ENCODE measurements at places on chromosomes 13 and 19. TPM values are rescaled to one million over a fixed set of nuclear protein-coding genes. Genes with fewer than 3 reads are reported as not detected.
A peak's percentile ranks its signal among the peaks of the same experiment; 100 is the strongest.

GRCh38 chr19:35739275-35740107, 2.8 kb downstream of the IGFLR1 start:
- H3K27me3 ChIP-seq: no peaks in the 10 kb centered on the region
- H3K27ac ChIP-seq: peak overlapping the region; percentile 17
- H3K4me3 ChIP-seq: peak overlapping the region; percentile 79
- peak; percentile 87 for DNase-seq
- peaks cover 18% of the 10 kb centered on the region for H3K4me1 ChIP-seq

DNA sequence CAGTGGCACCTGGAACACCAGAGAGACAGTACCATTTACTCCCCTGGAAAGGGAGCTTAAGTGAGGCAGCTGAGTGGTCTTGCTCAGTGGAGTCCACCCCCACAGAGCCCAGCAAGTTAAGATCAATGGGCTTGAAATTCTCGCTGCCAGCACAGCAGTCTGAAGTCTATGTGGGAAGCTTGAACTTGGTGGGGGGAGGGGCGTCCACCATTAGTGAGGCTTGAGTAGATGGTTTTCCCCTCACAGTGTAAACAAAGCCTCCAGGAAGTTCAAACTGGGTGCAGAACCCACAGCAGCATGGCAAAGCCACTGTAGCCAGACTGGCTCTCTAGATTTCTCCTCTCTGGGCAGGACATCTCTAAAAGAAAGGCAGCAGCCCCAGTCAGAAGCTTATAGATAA, 30.3 kb upstream of the CEACAM4 start:
- H3K36me3 ChIP-seq: no peaks in the 10 kb centered on the region
- no peak overlapping the region for H3K27ac ChIP-seq
- no peak for DNase-seq
- no peak overlapping the region for H3K4me3 ChIP-seq
- H3K4me1 ChIP-seq: no peaks in the 10 kb centered on the region

GRCh38 chr13:60931858-60932546, 483.6 kb downstream of the PCDH20 start:
- no peak overlapping the region for H3K27ac ChIP-seq
- no peaks in the 10 kb centered on the region for H3K27me3 ChIP-seq
- DNase-seq: no peak
- no peak overlapping the region for H3K4me3 ChIP-seq
- H3K4me1 ChIP-seq: no peaks in the 10 kb centered on the region

NLRP11 gene
- not detected for total RNA-seq

- H3K36me3 ChIP-seq: peaks cover 4% of the 10 kb centered on the region
- H3K4me3 ChIP-seq: peak overlapping the region; percentile 94
- no peak for DNase-seq
- peaks cover 17% of the 10 kb centered on the region for H3K4me1 ChIP-seq
Measured at GRCh38 chr19:18007044-18007916, 690 bp upstream of the ARRDC2 start.

GRCh38 chr19:28746478-28746877, 466.5 kb downstream of the UQCRFS1 start:
- peaks cover 23% of the 10 kb centered on the region for H3K27me3 ChIP-seq
- no peak overlapping the region for H3K4me3 ChIP-seq
- H3K36me3 ChIP-seq: no peaks in the 10 kb centered on the region
- no peaks in the 10 kb centered on the region for H3K4me1 ChIP-seq
- no peak for DNase-seq
- H3K27ac ChIP-seq: no peak overlapping the region

DNA sequence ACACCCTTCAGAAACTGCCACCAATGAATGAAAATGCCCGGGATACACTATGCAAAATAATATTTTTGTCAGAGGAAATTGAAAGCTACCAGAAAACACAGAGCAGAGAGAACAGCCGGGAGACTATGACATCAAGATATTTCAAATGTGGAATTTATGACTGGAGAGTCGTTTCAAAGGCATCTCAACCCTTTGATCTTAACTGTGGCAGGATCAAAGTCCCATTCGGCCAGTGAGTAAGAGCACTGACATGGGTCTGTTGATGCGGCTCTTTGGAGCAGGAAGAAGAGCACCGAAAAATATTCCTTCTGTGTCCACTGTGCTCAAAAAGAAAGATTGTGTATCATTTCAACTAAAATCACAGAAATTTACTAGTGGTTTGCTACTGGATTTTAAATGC, 201.9 kb downstream of the RFC3 start:
- H3K4me1 ChIP-seq: no peaks in the 10 kb centered on the region
- no peak overlapping the region for H3K27ac ChIP-seq
- peaks cover 5% of the 10 kb centered on the region for H3K36me3 ChIP-seq
- DNase-seq: no peak
- no peak overlapping the region for H3K4me3 ChIP-seq

GRCh38 chr13:100394005-100394695, 194.4 kb downstream of the GGACT start:
- no peaks in the 10 kb centered on the region for H3K36me3 ChIP-seq
- H3K4me3 ChIP-seq: peak overlapping the region; percentile 55
- peaks cover 37% of the 10 kb centered on the region for H3K4me1 ChIP-seq
- H3K27me3 ChIP-seq: no peaks in the 10 kb centered on the region

DNA sequence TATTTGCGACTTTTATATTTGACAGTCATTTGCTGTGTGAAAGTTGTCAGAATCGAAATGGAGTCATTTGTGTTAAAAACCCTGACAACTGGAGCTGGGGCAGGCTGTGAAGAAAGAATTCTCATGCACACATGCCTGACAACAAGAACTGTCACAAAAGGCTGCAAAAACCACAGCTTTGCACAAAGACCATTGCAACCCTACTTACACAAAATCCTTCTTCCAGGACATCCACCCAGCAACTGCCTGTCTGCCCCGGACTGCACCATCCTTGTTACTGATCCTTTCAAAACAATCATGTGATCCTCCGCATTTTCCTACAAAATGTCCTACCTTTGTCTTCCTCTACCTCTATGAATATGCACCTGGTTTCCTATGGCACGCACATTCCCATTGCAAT, 66.8 kb upstream of the IRS2 start:
- no peaks in the 10 kb centered on the region for H3K4me1 ChIP-seq
- H3K4me3 ChIP-seq: no peak overlapping the region
- peaks cover 17% of the 10 kb centered on the region for H3K27me3 ChIP-seq
- DNase-seq: no peak

SLAIN1 gene
- 0.69 TPM for total RNA-seq

- H3K27me3 ChIP-seq: no peaks in the 10 kb centered on the region
- no peak overlapping the region for H3K4me3 ChIP-seq
- peak overlapping the region; percentile 85 for H3K27ac ChIP-seq
- no peak for DNase-seq
- H3K4me1 ChIP-seq: peaks cover 11% of the 10 kb centered on the region
- no peaks in the 10 kb centered on the region for H3K36me3 ChIP-seq
Measured at GRCh38 chr13:39952249-39953233, 297.1 kb downstream of the COG6 start.

DNA sequence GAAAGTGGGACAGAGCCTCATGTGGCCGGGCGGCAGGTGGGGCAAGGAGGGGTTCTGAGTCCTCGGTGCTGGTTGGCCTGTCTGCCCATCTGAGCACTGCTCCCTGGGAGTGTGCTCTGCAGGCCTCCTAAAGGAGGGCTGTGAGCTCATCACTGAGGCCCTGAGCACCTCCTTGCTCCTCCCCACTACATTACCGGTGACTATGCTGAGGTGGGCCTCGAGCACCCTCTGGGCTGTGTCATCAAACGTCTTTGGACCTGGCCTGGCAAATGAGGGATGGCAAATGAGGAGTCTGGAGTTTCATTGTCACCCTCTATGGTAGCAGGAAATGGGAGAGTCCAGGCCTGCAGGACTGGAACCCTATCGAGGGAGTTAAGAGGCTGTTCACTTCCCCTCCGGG, 38.8 kb upstream of the ZNF429 start:
- DNase-seq: no peak
- H3K36me3 ChIP-seq: no peaks in the 10 kb centered on the region
- H3K4me3 ChIP-seq: no peak overlapping the region
- peaks cover 9% of the 10 kb centered on the region for H3K4me1 ChIP-seq

- H3K36me3 ChIP-seq: no peaks in the 10 kb centered on the region
- peaks cover 32% of the 10 kb centered on the region for H3K4me1 ChIP-seq
- peak overlapping the region; percentile 85 for H3K27ac ChIP-seq
- no peak overlapping the region for H3K4me3 ChIP-seq
- DNase-seq: no peak
Measured at GRCh38 chr13:50200988-50201387, 185.7 kb downstream of the KCNRG start.

PPFIA3 gene
- 13.9 TPM for total RNA-seq

CNOT3 gene
- total RNA-seq: 33.7 TPM

- no peaks in the 10 kb centered on the region for H3K36me3 ChIP-seq
- DNase-seq: no peak
- no peaks in the 10 kb centered on the region for H3K27me3 ChIP-seq
- no peak overlapping the region for H3K27ac ChIP-seq
Measured at GRCh38 chr13:64347664-64348063, 2882.5 kb downstream of the PCDH9 start.

- H3K4me3 ChIP-seq: no peak overlapping the region
- no peaks in the 10 kb centered on the region for H3K36me3 ChIP-seq
- no peak for DNase-seq
Measured at GRCh38 chr19:31583148-31583547, 233.9 kb upstream of the TSHZ3 start.

DNA sequence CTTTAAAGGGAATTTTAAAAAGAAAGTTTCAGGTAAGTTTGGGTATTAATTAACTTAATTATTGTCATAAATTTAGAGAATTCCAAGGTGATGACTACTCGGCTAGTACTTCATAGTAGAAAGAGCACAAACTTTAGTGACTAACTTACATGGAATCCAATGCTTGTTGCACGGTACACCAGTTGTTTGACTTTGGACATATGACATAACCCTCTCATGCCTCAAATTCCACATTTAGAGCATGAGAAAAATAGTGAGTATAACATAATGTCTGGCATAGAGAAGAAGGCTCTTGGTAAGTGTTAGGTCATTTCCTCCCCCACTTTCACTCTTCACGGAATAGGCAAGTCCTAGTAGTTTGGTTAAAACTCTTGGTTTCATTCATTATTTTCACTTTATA, 1249.4 kb upstream of the SLC10A2 start:
- peak overlapping the region; percentile 92 for H3K27ac ChIP-seq
- H3K36me3 ChIP-seq: peaks cover 2% of the 10 kb centered on the region
- peaks cover 32% of the 10 kb centered on the region for H3K4me1 ChIP-seq
- H3K4me3 ChIP-seq: no peak overlapping the region
- no peaks in the 10 kb centered on the region for H3K27me3 ChIP-seq
- no peak for DNase-seq

CRX gene
- not detected for total RNA-seq

- no peak for DNase-seq
- H3K27me3 ChIP-seq: no peaks in the 10 kb centered on the region
- H3K27ac ChIP-seq: no peak overlapping the region
- H3K4me3 ChIP-seq: no peak overlapping the region
- H3K4me1 ChIP-seq: peaks cover 64% of the 10 kb centered on the region
Measured at GRCh38 chr13:106377931-106378662, 157.4 kb downstream of the EFNB2 start.

- H3K27ac ChIP-seq: no peak overlapping the region
- no peaks in the 10 kb centered on the region for H3K36me3 ChIP-seq
- no peak for DNase-seq
- H3K4me1 ChIP-seq: peaks cover 10% of the 10 kb centered on the region
- no peak overlapping the region for H3K4me3 ChIP-seq
Measured at GRCh38 chr13:77333594-77333993, 6.7 kb upstream of the MYCBP2 start.

DNA sequence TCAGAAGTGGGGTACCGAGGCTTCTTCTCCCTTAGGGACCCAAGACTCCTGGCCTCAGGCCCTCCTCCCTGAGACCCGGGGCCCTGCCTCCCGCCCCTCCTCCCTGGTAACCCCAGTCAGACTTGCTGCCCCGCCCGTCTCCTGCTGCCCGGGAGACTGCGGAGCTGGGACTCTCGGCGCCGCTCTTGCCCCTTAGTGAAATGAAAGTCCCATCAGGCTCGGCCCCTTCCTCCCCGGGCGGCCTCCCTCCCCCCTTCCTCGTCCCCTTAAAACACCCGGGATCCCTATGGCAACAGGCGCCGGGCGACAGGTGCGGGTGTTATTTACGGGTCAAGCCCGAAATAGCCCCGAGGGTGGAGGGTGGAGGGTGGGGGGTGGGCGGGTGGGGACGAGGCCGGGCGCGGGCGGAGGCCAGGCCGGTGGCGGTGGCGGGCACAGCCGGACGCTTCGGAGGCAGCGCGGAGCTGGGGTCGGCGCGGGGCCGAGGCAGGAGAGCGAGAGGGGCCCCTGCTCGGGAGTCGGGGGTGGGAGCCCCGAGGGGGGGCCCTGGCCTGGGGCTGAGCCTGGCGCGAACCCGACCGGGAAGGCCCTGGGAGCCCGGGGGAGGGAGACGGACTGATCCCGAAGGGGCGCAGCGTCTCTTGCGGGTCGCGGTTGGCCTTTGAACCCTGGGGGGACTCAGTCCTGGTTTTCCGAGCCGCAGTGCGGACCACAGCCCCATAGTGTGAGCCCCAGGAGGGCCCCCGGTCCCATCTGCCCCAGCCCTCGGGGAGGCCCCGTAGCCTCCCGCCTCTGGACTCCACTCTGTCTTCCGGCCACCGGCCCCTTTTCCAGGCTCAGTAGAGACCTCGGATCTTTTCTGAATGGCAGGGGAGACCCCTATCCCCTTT, at the start of gene CACNG6:
Gene CACNG6, plus strand, starts transcription at position 414 of the 890 bp plus-strand sequence. CDS start 1,241 bp downstream, outside the sequence.
- DNase-seq: no peak
- H3K36me3 ChIP-seq: no peaks in the 10 kb centered on the region
- peak within 1 kb of the TSS; percentile 44 for H3K4me3 ChIP-seq
- peaks cover 4% of the 10 kb centered on the region for H3K4me1 ChIP-seq
- H3K27ac ChIP-seq: no peak within 1 kb of the TSS
- peaks cover 31% of the 10 kb centered on the region for H3K27me3 ChIP-seq

- H3K27me3 ChIP-seq: no peaks in the 10 kb centered on the region
- no peak for DNase-seq
- H3K4me3 ChIP-seq: no peak overlapping the region
- no peak overlapping the region for H3K27ac ChIP-seq
- peaks cover 10% of the 10 kb centered on the region for H3K4me1 ChIP-seq
- H3K36me3 ChIP-seq: peaks cover 6% of the 10 kb centered on the region
Measured at GRCh38 chr19:2483084-2483483, 7.2 kb downstream of the GADD45B start.

DNA sequence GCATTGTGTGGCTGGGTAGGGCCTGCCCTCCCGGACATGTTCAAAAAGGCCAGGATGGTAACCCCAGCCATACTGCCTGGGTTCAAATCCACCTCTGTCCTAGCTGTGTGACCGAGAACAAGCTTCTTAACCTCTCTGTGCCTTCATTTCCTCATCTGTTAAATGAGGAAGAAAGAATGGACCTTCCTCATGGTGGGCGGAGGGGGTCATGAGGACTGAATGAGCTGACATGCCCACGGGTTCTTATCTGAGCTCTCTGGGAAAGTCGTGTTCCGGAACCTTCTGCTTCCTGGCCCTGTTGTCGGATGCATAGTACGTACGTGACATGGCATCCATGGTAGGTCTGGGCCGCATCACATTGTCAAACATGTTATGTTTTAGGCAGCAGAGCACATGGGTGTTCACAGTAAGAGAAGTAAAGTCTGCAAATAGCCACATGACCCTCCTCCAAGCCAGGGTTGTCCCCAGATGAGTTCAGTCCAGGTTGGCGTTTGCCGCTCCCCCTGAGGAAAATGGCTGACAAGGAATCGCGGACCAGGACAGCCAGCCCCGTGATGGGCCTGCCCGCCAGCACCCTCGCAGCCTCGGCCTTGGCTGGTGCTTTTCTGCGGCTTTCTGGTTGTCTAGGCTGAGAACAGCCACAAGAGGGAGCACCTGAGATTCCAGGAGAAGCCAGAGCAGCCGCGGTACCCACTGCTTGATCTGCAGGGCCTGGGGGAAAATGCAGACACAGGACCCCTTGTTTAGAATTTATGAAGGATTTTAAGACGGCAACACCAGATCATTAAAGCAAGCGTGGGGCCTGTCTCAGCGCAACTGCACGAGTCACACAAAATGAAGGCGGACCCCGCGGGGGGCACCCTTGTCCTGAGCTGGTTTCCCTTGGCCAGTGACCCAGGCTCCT, 2.4 kb upstream of the NTN5 start:
- H3K4me1 ChIP-seq: peaks cover 7% of the 10 kb centered on the region
- no peaks in the 10 kb centered on the region for H3K27me3 ChIP-seq
- DNase-seq: no peak
- no peaks in the 10 kb centered on the region for H3K36me3 ChIP-seq
- H3K4me3 ChIP-seq: no peak overlapping the region

Measured in chondrocyte (in vitro differentiated cells).